ENCODE measurements at places on chromosomes 16 and 17. TPM values are rescaled to one million over a fixed set of nuclear protein-coding genes. Genes with fewer than 3 reads are reported as not detected.

GRCh38 chr17:62565817-62566216 is 61.7 kb upstream of the MRC2 start:
- H3K4me3 ChIP-seq = no peak overlapping the region
- peaks cover 48% of the 10 kb centered on the region for H3K36me3 ChIP-seq
- H3K27me3 ChIP-seq = no peaks in the 10 kb centered on the region
- no peak for DNase-seq
- H3K27ac ChIP-seq = no peak overlapping the region

- H3K36me3 ChIP-seq = peaks cover 6% of the 10 kb centered on the region
- no peaks in the 10 kb centered on the region for H3K27me3 ChIP-seq
- peak overlapping the region; percentile 79 for H3K27ac ChIP-seq
- DNase-seq = peak; percentile 77
Measured at GRCh38 chr17:61139219-61139618, 260.4 kb upstream of the TBX2 start.

DNA sequence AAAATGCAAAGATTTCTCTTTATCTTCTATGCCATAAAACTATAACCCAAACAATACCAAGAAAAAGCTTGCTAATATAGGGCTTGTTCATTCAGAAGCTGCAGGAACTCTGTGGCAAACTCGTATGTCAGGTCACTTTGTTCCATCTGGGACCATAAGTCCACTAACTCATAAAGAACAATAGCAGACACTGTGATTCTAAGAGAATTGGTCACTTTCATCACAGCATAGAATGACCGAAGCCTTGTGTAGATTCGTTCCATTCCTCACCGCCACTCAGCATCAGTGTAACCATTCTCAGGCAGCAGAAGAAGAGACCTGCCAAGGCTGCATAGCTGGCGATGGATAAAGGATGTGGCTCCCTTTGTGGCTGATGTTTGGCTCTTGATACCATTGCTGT is 30.3 kb upstream of the VAT1L start:
- H3K27me3 ChIP-seq = peaks cover 6% of the 10 kb centered on the region
- no peak overlapping the region for H3K27ac ChIP-seq
- DNase-seq = no peak
- H3K4me3 ChIP-seq = no peak overlapping the region
- no peaks in the 10 kb centered on the region for H3K36me3 ChIP-seq
- no peaks in the 10 kb centered on the region for H3K4me1 ChIP-seq

GRCh38 chr17:67993153-67993997 is 2.9 kb downstream of the C17orf58 start:
- H3K4me3 ChIP-seq = peak overlapping the region; percentile 94
- peaks cover 23% of the 10 kb centered on the region for H3K27me3 ChIP-seq
- peak overlapping the region; percentile 88 for H3K27ac ChIP-seq
- peak; percentile 69 for DNase-seq
- peaks cover 5% of the 10 kb centered on the region for H3K36me3 ChIP-seq

- no peaks in the 10 kb centered on the region for H3K36me3 ChIP-seq
- H3K4me1 ChIP-seq = no peaks in the 10 kb centered on the region
- H3K27ac ChIP-seq = no peak overlapping the region
- no peak for DNase-seq
- no peak overlapping the region for H3K4me3 ChIP-seq
Measured at GRCh38 chr17:31663576-31663975, 195.5 kb downstream of the COPRS start.

DNA sequence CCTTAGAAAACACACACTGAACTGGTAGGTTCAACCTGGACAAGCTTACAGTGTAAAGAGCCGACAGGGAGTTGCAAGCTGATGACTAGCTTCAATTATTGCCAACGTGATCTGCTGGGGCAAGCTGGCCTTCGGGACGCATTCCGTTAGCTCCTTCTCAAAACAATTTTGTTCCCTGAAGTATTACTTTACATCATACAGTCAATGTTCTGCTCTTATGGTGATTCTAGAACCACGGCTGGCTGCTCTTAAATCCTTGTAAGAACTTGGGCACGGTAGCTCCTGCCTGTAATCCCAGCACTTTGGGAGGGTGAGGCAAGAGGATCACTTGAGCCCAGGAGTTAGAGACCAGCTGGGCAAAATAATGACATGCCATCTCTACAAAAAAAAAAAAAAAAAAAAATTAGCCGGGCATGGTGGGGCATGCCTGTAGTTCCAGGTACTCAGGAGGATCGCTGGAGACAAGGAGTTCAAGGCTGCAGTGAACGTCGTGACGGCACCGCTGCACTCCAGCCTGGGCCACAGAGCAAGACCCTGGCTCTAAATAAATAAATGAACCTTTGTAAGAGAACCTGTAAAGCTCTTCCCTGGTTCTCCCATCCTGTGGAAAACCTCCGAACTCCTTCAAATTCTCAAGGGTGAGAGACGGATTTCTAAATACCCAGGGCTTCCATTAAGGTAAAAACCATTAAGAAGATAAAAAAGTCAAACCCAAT is 2.0 kb downstream of the CDIP1 start:
- peaks cover 46% of the 10 kb centered on the region for H3K36me3 ChIP-seq
- peak overlapping the region; percentile 71 for H3K27ac ChIP-seq
- H3K27me3 ChIP-seq = no peaks in the 10 kb centered on the region
- no peak for DNase-seq

Gene DLX3
- total RNA-seq = not detected

Gene TMEM107
- 44.1 TPM for total RNA-seq

Gene CSH1
- total RNA-seq = not detected

Gene CEMP1
- not detected for total RNA-seq

Gene EVI2A
- total RNA-seq = 40.4 TPM

All from activated CD8-positive, alpha-beta T cell treated with anti-CD3 and anti-CD28 coated beads, Interleukin-2, amount 10 ng/mL, durations not matched to agents 7 days and 5 days (primary cell).